ENCODE measurements at places on chromosomes 5 and 9.

DNA sequence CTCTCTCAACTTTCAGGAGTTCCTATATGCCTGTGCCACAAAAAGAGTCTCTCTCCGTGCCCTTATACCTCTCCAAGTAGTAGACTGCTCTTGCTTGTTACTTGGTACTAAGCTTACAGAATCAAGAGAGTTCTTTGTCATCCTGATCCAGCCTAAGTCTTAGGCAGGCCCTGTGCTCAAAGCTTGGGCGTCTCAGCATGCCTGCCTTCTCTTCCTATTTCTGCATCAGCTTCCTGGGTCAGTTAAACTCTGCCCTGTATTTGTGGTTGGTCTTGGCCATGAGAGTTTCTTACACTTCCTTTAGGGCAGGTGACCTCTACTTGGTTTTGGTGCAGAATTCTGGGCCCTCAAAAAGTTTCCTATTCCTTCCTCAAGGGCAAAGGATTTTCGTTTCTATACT lies 33.0 kb upstream of the UGCG start:
- no peak for DNase-seq

DNA sequence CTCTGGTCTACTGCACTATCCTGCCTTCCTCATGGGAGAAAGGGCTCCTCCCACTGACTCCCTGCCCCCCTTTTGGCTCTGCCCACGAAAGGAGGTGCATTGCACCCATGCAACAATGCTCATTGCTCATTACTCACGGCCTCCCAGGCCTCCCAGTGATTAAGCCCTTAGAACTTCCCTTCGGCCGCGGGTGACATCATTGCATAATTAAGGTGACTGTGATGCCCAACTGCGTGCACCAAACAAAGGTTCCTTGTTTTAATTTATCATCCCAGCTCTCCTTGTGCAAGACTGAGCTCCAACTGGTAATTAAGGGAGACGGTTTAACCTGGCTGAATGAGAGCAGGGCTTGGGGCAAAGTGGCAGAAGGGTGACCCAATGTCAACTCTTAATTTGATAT lies 180.4 kb downstream of the GAS1 start:
- DNase-seq = no peak

- DNase-seq = no peak
Observed at GRCh38 chr5:1460054-1460682, 14.9 kb upstream of the SLC6A3 start.

DNA sequence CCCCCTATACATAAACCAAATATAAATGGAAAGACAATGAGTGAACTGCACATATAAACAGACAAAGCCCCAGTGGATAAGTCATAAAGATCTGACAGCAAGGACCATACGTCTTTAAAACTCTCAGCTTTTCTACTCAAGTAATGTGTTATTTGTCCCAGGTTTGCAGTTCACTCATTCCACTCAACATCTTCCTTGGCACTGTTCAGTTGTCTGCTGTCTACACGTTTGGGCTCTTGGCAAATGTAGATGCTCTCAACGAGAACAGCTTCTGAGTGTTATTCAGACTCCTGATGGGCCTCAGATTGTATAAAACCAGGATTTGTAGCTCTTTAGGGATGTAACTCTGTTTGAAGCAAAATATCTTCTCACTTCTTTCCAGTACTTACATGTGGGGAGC lies 198.2 kb upstream of the SEMA6A start:
- no peak for DNase-seq

- no peak for DNase-seq
Observed at GRCh38 chr5:173327948-173328843, at the start of gene STC2. STC2 (minus strand) TSS chr5:173328414; CDS start chr5:173328193, 221 bp downstream.

GRCh38 chr5:100643473-100643872 lies 108.3 kb downstream of the FAM174A start:
- DNase-seq = no peak
